GM18507 (cell line): ENCODE measurements at places on chromosomes 13 and 19.

DNA sequence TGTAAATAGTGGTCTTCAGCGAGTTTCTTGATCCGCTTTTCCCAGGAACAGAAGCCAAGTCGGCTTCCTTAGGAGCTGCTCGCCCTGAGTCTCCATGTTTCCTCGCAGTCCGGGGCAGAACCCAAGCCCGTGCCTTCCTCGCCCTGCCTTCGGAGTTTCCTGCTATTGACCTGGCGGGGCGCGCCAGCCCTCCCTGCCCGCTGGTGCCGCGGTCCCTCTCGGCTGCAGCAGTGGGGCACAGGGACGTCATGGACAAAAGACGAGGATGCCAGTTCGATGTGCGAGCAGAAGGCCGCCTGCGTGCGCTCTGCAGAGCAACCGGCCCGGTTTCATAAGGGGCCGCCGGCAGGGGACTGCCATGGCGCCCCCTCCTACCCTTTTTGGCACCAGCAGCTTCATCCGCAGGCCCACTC is 156.6 kb downstream of the TM9SF2 start:
- DNase-seq: no peak

- no peak for DNase-seq
Measured at GRCh38 chr19:21134934-21135366, 6.9 kb upstream of the ZNF431 start.

DNA sequence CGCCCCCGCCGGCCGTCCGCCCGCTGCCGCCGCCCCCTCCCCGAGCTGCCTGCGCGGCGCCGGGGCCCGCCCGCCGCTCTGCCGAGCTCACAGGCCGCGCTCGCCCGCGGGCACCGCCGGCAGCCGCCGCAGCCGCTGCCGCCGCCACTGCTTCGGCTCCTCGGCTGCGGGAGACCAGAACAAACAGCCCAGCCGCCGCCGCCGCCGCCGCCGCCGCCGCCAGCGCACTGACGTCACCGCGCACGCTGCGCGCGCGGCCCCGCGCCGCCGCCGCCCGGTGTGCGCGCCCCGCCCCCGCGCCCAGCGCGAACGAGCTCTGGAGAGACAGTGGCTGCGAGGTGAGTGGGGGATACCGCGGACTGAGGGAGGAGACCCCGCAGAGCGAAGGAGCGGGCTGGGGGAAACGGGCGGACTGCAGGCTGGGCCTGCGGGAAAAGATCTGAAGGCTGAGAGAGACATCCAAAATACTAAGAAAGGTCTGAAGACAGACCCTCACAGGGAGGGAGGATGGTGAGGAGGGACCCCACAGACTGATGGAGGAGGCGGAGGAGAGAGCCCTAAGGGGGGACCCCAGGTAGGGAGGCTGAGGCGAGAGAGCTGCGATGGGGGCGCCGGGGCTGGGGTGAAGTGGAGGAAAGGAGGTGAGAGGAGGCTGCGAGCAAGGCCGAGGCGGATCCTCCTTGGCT is at the start of gene BRD4:
Gene BRD4 (minus strand): TSS at position 229 of the 686 bp plus-strand sequence. CDS start 59,440 bp downstream, outside the sequence.
- DNase-seq: peak; percentile 65

GRCh38 chr19:12834566-12834943 is at the start of gene RTBDN:
RTBDN (minus strand) TSS chr19:12834579; CDS start chr19:12829979, 4,600 bp downstream.
- DNase-seq: no peak

GRCh38 chr13:33033051-33033812 is 17.0 kb downstream of the KL start:
- DNase-seq: no peak
